Activated B cell treated with CpG ODN at 0.5 μM for 24 hours (primary cell): ENCODE measurements at places on chromosomes 11 and 22.

DNA sequence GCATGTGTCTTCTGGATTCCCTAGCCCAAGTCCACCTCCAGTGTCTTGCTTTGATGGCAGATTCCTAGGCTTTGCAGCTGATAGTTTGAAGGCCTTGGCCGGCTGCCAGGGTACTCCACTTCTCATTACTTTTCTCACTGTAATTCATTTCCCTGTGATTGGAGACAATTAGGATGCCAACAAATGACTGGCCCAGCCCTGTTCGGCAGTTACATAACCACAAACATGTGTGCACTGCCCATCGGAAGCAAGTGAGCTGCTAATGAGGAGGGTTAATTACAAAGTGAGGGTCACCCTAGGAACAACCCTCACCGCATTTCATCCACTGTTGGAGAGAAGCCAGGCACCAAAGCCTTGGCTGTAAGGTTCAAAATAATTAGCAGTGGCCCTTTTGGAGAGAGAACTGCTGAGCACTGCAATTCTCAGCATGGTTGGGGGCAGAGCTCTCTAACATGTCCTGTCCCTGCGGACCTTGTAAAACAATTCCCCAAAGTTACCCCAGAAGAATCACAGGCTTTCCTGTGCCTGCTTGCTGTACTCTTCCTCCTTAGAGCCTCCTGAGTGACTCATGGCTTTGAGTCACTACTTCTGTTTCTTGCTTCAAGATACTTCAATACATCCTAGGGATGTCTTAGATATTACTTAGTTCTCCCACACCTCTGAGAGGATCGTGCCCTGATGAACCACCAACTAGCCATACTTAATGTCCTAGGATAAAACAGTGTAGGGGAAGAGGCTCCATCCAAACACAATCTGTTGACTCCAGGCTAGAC lies 109.7 kb upstream of the GALNT18 start:
- DNase-seq = no peak

- DNase-seq = no peak
These were observed 99.2 kb downstream of the TP53I11 start for GRCh38 chr11:44851496-44851895.

GRCh38 chr11:114472661-114473060 lies 33.4 kb downstream of the REXO2 start:
- DNase-seq = no peak

DNA sequence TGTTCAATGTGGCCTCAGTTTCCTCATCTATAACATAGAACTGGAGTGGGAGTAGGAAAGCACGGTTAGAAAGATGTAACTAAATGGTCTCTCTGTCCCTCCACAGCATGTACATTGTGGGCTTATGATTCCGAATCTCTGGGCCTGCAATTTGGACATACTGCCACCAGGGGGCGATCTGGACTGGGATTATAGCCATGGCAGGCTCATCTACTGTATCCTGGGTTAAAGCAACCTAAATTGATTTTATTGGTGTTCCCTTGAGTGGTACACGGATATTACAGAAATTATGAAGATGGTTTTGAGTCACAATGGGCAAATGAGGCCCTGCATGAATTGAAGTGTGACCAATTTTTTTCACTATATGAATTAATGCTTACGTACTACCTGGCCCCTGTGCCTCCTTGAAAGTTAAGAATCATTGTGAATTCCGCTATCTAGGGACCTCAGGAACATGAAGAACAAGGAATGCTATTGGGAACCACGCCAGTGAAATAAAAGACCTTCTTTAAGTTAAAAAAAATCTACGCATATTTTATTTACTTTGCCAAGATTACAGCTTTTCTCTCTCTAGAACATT lies 32.9 kb downstream of the TST start:
- no peak for DNase-seq

DNA sequence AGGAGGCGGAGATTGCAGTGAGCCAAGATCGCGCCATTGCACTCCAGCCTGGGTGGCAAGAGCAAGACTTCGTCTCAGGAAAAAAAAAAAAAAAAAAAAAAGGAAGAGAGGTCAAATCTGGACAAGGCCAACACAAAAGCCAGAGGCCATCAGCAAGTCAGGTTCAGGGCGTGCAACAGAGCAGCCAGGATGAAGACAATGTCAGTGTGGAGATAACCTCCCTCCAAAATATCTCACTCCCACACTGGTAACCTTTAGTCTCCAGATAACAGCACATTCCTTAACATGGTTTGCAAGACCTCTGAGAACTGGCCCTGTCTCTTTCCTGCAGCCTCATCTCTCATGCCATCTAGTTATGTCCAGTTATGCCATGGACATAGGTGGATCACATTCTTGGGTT lies 4.7 kb downstream of the CSNK2A3 start:
- DNase-seq = no peak

GRCh38 chr11:77086521-77087472 lies 15.8 kb upstream of the OMP start:
- no peak for DNase-seq

GRCh38 chr11:111586388-111586831 lies 15.8 kb upstream of the SIK2 start:
- no peak for DNase-seq

DNA sequence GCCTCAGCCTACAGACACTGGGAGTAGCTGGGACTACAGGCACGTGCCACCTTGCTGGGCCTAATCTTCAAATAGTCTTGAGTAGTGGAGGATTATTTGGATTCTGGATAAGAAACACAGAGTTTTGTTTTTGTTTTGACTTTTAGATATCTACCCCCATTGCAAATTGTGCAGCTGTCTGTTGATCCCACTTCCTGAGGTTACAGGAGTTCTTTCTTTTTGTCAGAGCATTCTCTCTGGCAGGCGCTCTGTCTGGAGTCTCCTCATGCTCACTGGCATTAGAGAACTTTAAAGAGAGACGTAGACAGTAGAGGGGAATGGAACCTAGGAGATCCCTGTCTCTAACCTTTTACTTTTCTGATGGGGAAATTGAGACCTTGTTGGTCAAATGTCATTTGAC lies 7.8 kb upstream of the ADAMTS8 start:
- no peak for DNase-seq

- DNase-seq = no peak
These were observed 2.1 kb upstream of the GSTP1 start for GRCh38 chr11:67581469-67581868.
